Activated CD4-positive, alpha-beta T cell treated with anti-CD3 and anti-CD28 coated beads, Interleukin-2, amount 50 U/mL, for 16 hours (primary cell): ENCODE measurements at places on chromosomes 11 and 22.

- DNase-seq: peak; percentile 80
Measured at GRCh38 chr11:65112546-65113360, 1.1 kb downstream of the TM7SF2 start.

DNA sequence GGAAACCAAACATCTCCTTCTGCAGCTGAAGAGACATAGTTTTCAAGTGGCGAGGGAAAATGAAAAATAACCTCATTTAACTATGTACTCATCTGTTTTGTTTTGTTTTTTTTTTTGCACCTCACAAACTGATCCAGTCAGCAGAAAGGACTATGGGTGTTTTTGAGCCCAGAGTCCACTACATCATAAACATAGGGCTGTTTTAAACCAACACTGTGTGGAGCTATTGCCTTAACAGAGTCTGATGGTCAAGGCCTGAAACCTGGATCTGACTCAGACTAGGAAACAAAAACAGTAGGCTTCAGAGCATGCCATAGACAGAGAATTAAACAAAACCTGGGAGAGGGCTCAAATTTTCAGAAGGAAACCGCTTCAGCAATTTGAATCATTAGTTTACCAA is 99.3 kb upstream of the FSHB start:
- no peak for DNase-seq

DNA sequence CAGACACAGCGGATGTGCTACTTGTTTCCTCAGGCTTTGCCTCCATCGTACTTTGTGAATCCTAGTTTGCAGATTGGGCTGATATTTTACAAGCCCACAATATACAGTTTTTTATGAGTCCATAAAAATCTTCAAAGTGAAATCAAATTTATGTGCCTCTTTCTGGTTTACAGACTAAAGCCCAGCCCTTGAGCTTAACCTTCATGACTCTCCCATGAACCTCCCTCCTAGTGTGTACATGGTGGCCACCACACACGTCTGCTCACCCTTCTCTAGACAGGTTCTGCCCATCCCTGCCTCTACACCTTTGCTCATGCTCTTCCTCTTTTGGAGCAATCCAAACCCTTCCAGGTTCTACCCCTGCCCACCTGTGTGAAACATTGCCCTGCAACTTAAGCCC is 129.4 kb downstream of the TENM4 start:
- no peak for DNase-seq

GRCh38 chr11:79675081-79675480 is 234.3 kb upstream of the TENM4 start:
- no peak for DNase-seq

DNA sequence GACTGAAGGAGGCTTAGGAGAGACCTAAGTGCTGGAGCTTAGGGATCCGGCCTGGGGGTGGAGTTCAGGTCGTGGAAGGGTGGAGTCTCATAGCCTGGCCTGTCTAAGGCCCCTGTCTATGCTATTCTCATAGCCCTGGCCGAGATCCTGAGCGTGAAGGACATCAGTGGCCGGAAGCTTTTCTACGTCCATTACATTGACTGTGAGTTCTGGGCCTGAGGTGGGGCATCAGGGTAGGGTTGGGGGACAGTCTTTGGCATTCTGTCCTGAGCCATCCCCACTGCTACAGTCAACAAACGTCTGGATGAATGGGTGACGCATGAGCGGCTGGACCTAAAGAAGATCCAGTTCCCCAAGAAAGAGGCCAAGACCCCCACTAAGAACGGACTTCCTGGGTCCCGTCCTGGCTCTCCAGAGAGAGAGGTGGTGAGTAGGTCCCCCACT is 603 bp downstream of the KAT5 start:
- DNase-seq: no peak

- peak; percentile 29 for DNase-seq
Measured at GRCh38 chr11:117930668-117931330, 1.6 kb upstream of the TMPRSS13 start.

GRCh38 chr11:9269492-9270013 is 4.4 kb upstream of the DENND5A start:
- DNase-seq: no peak

DNA sequence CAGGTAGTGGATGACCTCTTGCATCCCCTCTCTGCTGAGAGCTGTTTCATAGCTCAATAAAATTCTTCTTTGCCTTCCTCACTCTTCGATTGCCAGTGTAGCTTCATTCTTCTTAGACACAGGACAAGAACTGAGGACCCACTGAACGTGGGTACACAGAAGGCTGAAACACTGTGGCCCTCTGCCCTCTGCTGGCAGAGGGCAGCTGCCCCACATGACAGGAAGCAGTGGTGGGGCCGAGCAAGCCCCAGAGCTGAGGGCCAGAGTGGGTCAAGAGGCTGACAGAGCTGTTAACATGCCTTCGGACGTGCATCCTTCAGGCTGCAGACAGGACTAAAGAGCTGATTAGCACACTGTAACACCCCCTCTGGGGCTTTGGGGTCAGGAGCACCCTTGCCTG is 15.6 kb downstream of the SMC1B start:
- no peak for DNase-seq

GRCh38 chr11:104005234-104005855 is 31.1 kb upstream of the DDI1 start:
- DNase-seq: no peak

DNA sequence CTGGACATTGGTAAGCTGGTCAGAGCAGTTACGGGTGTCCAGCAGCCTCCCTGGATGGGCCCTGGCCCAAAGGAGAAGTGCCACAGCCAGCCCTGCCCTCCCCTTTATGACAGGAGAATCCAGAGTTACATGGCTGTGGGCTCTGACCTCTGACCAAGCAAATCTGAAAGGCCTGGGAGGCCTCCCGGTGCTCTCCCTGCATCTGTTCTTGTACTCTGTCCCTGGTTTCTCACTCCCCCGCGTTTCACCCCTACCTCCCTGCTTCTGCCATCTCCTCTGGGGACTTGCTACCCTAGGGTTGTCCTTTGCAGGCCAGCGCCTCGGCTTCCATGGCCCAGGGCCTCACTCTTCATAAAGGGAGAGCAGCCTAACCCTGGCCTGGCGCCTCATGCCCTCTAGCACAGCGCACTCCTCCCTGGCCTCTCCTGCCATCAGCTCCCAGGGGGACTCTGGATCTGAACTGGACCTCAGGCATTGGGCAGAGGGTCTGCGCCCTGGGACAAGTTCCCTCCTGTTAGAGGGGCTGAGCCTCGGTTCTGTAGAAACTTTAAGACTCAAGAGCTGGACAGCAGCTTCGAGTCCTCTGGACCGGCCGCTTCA is 10.7 kb downstream of the PICK1 start:
- DNase-seq: no peak

GRCh38 chr11:134574425-134574824 is 162.4 kb upstream of the B3GAT1 start:
- DNase-seq: no peak

GRCh38 chr22:36762687-36763260 is 13.1 kb downstream of the IFT27 start:
- DNase-seq: no peak
